Vagina (tissue), 2 donors: ENCODE measurements at places on chromosomes 3 and 15.

GRCh38 chr3:69212411-69213160 is 90.2 kb upstream of the LMOD3 start:
- DNase-seq = no peak

- peak; percentile 54 for DNase-seq
Observed at GRCh38 chr15:80609512-80609946, 85.6 kb upstream of the ABHD17C start.

GRCh38 chr15:80527961-80528360 is 123.8 kb downstream of the ARNT2 start:
- DNase-seq = no peak

GRCh38 chr3:116064646-116065045 is 380.6 kb downstream of the LSAMP start:
- no peak for DNase-seq

DNA sequence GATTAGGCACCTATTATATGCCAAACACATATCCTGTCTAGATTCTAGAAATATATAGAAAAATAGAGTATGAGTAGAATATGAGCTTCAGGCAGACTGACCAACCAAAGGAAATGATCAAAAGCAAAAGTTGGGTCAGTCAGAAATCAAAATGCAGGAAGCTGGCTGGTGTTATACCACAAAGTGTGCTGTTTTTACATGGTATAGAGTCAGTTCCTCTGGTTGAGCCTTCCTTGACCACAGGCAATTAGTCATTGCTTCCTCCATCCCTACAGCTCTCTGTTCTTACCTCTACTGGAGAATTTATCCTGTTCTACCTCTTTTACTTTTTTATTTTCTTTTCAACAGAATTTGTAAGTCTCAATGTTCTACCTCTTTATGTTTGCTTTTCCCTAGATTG is 149.8 kb downstream of the TMCO5A start:
- DNase-seq = no peak

- DNase-seq = no peak
Observed at GRCh38 chr15:25783607-25784540, 79.3 kb downstream of the ATP10A start.

DNA sequence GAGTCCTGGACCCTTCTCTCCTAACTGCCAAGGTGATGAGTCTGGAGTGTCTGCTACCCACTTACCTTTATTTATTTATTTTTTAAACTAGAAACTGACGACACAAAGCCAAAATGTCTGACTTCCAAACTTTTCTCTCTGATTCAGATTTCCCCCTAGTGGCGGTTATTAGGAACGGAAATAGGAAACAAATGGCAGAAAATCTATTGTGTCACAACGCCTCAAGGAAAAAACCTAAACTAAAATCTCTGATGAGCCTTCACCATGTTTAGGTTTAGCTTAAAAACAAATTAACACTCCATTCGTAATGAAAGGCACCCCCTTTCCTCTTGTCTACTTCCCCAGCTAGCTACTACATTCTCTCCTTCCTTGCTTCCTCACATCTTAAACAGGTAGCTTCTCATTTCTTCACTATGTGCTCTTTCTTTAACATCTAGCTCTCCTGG is 94.0 kb upstream of the MEX3B start:
- no peak for DNase-seq

GRCh38 chr15:89419370-89419984 is 76.9 kb downstream of the RHCG start:
- no peak for DNase-seq

DNA sequence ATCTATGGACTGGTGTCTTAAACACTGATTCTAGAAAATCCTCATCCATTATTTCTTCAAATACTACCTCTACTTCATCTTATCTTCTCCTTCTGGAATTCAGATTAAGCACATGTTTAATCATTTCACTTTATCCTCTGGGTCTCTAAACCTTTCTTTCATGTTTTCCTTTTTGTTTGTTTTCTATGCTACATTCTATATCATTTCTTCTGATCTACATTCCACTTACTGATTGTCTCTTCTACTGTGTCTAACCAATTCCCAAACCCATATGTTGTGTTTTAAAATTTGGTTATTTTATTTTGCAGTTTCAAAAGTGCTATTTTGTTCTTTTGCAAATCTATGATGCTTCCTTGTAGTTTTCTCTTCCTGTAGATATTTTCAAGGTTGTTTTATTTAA is 31.7 kb downstream of the CCR4 start:
- DNase-seq = no peak

DNA sequence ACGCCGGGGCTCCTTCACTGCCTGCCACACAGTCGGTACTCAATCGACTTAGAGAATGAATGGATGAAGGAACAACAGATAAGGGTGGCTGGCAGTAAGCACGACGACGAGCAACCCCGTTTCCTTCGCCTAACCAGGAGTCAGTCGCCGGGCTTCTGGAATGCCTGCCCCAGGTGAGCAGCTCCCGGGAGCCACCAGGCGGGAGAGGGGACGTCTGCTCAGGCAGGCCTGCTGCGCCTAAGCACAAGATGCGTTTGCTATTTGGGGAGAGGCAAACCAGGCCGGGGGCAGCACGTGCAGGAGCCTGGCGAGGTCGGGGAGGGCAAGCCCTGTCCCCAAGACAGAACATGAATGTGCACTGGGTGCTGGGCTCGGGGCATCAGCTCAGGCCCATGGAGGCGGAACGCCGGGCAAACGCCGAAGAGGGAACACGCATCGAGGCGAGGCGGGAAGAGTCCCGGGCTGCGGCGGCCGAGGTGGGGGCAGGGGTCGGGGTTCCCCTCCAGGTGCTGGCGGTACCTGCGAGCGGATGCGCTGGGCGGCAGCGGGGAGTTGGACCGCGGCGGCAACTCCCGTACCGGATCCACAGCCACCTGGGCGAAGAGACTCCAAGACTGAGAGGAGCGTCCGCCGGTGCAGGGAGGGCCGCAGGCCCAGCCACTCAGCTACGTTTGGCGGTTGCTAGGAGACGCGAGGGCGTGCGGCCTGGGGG is at the start of gene CFAP92:
TSS of gene CFAP92 (minus strand) at position 616 of the 712 bp plus-strand sequence. CDS start 772 bp downstream, outside the sequence.
- DNase-seq = no peak

- no peak for DNase-seq
Observed at GRCh38 chr15:63901912-63902670, 68.3 kb upstream of the HERC1 start.

DNA sequence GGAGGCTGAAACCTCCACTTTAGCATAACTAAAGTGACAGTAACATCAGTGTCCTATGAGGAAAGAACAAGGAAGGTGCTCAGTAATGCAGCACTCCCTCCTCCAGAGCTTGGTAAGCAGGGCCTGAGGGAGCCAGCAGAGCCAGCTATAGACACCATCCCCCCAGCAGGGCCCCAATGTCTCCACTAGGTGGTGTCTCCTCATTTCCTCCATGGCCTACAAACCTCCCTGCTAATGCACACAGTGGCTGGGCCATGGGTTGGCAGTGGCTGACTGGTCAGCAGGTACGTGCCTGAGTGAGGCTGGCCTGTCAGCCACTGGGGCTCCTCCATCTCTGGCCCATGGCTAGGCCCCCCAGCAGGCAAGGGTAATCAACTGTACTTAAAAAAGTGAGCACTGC is 13.6 kb downstream of the MRPS25 start:
- DNase-seq = no peak

GRCh38 chr3:82002491-82002890 is 241.0 kb upstream of the GBE1 start:
- DNase-seq = no peak

DNA sequence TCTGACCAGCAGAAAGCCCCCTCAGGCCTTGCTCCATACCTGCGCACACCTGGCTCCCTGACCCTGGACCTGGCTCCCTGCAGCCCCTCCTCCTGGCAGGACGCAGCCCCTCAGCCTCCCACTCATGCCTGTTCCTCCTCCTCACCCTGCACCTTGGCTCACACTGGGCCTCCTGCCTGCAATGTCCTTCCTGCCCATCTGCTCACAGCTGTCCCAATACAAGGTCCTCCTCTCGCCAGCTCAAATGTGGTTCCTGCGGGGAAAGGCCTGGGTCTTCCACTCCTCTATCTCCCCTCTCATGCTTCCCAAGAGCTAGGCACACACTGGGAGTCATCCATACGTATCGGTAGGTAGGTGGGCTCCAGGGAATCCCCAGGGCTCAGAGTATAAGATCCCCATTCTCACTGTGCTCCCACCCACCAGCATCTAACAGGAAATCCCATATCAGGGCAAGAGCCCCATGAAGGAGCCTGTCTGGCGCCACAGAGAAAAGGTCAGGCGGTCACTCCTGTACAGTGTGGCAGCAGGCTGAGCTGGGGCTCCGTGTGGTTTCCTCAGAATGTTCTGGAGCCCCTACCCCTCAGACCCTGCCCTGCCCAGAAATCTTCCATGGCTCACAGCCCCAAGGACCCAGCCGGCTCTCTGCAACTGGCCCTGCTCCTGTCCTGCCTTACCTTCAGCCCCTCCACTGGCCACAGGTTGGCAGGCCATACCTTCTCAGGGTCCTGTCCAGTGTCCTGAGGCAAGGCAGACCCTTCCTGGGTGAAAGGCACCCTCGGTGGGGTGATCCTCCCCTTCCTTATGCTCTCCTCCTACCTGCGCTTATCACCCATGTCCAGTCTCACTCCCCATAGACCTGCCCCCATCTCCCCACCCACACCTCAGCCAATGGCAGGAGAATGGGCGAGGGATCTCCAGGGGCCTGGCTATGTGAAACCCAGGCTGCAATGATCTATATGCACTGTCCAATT is 10.9 kb downstream of the PLCD1 start:
- no peak for DNase-seq

DNA sequence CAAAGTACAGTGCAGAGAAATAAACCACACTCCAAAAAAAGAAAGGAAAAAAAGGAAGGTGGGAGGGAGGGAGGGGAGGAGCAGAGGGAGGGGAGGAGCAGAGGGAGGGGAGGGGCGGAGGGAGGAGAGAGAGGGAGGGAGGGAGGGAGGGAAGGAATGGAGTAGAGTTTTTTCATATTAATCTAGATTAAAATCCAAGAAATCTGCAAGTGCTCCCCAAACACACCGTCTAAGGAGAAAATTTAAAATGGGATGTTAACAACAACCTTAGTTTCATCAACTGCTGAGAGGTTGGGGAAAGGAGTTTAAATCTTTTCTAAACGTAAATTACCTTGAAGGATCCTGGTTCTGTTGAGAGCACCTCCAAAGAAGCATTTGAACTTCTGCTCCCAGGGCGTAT is 6.6 kb downstream of the FSIP1 start:
- no peak for DNase-seq

DNA sequence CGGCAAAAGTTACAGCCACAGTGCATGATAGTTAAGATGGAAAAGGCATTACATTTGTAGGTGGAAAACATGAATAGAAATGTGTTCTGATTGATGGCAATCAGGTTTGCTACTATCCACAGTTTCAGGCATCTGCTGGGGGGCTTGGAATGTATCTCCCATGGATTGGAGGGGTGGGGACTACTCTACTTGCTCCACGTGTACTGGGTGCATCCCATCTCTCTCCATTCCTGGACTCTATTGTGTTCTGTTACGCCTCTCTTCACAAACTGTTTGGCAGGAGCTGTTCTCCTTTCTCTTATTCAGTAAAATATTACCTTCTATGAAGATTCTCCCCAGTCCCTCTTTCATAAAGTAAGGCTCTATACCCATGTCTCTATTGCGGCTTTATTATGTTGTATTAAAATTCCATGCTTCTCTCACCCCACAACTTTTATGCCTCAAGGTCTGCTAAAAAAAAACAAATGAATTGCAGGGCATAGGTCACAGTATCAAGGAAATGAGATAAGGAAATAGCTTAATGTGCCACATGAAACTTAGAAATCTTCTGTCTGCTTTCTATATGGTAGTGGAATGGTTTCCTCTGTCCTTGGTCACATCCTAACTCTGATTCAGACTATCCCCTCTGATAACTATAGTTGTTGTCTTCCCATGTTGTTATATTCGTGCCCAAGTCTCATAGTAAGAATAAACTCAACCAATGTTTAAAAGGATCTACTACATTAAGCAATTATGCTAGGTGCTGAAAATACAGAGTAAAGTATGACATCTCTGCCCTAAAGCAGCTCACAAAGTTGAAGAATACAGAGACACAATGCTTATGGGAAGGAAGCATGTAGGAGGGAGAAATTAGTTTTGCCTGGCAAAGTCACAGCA is 43.2 kb downstream of the LRRFIP2 start:
- no peak for DNase-seq

- DNase-seq = no peak
Observed at GRCh38 chr15:66452971-66453580, 44.5 kb downstream of the SNAPC5 start.

DNA sequence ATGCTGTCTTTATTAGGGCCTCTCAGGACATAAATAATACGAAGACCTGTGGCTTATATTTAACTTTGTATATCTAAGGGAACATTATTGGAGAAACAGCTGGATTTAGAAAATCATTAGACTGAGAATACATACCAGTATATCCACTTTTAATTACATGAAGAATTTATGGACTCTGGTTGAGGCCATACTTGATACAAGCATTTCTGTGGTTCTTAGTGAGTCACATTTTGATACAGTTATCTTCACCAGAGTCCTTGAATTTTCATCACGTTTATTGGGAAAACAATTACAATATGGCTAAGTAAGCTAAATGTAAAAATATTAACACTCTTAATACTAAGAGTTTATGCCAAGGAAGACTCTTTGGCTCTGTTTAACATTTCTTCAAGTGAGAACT is 9.9 kb downstream of the KIF23 start:
- no peak for DNase-seq

DNA sequence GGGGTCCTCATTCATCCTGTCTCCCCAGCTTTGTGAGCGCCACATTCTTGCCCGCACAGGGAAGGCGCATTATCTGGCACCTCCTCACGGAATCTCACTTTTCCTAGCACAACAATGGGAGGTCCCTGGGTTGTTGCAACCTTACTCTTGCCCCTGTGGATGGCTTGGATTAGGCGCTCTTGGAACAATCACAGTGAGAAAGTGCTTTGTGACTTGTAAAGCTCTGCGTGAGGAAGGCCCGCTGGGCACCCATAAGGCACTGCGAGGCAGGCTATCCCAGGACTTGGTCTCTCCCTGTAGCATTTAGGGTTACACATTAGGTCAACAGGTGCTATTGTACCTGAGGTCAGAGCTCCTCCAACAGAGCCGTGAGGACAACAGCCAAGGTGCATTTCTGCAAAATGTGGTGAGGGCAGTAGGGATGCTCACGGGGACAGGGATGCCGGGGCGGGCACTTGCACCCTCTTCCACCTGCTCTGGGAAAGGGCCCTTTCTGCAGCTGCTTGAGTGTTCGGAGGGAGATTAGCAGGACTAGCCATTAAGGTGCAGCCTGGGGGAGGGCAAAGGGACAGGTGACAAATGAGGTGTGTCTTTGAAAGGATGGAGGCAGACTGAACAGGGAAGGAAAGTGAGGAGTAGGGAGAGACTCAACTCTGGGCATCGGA is 13.9 kb upstream of the LRRC15 start:
- no peak for DNase-seq

GRCh38 chr3:172869784-172870518 is 119.4 kb downstream of the ECT2 start:
- no peak for DNase-seq

DNA sequence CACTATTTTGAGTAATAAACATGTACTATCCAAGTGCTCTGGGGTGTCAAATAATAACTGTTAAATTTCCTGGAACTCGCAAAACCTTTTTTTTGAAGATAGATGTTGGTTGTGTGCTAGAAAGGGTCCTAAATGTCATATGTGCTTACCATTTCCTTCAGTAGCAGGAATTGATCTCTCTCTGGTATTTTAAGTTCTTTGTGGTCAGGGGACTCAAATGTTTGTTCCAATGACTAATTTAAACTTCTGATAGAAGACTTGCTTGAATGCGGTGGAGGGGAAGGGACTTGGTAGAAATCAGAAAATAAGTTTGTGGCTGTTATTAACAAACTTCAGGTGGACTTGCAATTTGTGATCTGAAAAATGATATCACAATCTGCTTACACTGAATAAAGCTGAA is 26.8 kb downstream of the ARIH2 start:
- DNase-seq = no peak
